ENCODE measurements at places on chromosomes 7 and 10.

DNA sequence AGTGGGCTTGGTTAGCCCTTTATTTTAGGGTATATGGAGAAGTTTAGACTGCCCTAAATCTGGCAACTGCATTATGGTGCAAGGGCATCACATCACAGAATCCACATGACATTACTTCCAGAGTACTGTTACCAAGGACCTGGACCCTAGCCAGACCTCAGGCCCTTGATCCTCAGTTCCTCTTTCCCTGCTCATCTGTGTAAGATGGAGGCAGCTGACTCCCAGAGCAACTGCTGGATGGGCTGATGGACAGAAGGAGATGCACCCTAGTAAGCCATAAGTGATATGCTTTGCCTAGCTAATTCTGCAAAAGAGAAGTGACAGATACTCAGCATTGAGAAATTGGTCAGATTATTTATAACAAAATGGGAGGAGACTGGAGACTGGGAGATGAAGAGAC lies 131.7 kb downstream of the DYNC1I1 start:
- DNase-seq, result no peak

GRCh38 chr7:117830422-117830954 lies 42.8 kb downstream of the CTTNBP2 start:
- no peak for DNase-seq

DNA sequence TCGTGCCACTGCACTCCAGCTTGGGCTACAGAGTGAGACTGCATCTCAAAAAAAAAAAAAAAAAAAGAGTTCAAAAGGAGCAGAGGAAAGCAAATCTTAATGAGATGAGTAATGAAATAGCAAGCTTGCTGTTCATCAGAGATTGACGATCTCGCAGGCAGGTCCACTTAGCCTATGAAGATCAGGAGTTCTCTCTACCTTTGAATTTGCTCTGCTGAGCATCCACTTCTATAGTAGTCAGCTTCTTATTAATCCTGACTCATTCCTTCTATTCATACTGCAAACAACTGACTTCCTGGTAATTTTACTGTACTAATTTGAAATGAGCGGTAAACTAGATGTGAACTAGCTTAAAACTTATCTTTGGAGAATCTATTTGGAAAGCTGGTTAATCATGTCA lies 1014.6 kb downstream of the GATA3 start:
- no peak for DNase-seq

DNA sequence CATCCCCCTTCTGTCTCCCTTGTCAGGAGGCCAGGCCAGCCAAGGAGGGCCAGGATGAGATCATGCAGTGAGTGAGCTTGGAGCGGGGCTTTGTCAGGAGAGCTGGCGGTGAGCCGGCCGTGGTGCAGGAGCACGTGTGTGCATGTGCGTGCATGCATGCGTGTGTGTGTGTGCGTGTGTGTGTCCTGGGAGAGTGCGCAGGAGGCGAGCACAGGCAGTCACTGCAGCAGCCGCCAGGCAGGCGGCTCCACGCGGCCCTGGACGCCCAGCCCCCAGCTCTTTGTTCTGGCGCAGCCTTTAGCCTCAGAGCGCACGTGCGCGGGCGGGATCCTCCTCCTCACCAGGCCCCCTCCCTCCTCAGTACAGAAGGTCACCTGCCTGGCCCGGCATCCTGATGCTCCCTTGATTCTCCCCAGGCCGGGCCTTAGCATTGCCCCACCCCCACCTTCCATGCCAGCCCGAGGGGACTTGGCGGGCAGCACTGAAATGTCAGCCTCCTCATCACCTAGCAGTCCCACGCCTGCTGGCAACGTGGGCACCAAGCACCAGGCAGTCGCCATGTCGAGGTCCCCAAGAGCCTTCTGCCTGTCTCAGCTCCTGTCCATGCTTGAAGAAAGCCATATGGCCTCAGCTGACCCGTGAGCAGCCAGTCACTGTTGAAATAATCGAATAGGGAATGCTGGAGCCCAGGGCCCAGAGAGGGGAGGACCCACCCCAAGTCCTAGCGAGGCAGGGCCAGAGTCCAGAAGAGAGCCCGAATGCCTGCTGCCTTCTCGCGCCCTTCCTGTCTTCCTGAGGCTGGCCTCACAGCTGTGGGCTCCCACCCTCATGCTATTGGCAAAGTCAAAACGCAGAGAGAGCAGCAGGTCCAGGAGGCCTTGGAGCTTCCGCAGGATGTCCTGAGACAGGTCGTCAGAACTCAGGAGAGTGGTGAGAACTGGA lies 125.9 kb upstream of the PPIF start:
- DNase-seq, result no peak

DNA sequence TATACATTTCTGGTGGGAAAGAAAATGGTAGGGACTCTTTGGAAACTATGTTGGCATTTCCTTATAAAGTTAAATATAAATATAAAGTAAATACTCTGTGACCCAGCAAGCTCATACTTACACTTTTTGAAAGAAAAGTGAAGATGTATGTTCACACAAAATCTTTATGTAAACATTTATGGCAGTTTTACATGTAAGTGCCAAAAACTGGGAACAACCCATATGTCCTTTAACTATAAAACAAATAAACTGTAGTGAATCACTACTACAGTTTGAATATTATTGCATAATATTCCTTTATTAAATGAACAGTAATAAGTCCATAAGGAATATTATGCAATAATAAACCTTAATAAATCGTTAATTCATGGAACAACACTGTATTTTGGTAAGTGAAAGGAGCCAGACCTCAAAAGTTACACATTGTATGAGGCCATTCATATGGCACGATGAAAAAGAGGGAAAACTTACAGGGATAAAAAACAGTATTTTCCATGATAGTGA lies 1660.3 kb upstream of the LRRTM3 start:
- no peak for DNase-seq

GRCh38 chr7:27118580-27118979 lies 12.0 kb downstream of the HOXA4 start:
- no peak for DNase-seq
